ENCODE measurements at places on chromosomes 11 and 22.

- no peak for DNase-seq
Measured at GRCh38 chr22:48320683-48321451, 1506.8 kb downstream of the BRD1 start.

GRCh38 chr22:49702068-49702397 is 125.6 kb downstream of the BRD1 start:
- DNase-seq: no peak

- DNase-seq: no peak
Measured at GRCh38 chr22:33969045-33969444, 48.8 kb upstream of the LARGE1 start.

DNA sequence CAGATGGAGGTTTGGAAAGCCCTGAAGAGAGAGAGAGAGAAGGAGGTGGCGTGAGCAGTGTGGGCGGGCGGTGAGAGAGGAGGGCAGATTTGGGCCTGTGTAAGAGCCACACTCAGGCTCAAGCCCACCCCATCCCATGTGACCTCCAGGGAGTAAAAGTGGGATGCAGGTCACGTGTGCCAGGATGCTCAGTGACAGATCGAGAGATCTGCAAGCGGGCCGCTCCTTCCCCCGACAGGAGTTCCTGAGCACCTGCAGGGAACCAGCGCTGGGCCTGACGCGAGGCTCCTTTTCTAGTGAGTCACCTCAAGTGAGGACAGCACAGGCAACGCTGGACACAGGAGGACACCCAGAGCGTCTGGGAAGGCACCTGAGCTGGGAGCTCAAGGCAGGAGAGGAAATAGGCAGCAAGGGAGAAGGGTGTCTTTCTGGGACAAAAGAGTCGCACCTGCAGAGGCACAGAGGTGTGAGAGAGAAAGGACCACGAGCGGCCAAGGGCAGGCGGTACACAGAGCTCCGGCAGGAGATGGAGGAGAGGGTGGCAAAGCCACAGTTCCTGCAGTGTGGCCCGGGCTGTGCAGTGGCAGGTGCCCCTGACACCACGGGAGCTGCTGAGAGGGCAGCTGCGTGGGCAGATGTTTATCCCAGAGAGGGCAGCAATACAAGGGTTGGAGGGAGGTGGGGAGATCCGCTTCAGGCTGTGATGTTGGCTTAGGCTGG is 1294.8 kb downstream of the TBC1D22A start:
- DNase-seq: no peak

DNA sequence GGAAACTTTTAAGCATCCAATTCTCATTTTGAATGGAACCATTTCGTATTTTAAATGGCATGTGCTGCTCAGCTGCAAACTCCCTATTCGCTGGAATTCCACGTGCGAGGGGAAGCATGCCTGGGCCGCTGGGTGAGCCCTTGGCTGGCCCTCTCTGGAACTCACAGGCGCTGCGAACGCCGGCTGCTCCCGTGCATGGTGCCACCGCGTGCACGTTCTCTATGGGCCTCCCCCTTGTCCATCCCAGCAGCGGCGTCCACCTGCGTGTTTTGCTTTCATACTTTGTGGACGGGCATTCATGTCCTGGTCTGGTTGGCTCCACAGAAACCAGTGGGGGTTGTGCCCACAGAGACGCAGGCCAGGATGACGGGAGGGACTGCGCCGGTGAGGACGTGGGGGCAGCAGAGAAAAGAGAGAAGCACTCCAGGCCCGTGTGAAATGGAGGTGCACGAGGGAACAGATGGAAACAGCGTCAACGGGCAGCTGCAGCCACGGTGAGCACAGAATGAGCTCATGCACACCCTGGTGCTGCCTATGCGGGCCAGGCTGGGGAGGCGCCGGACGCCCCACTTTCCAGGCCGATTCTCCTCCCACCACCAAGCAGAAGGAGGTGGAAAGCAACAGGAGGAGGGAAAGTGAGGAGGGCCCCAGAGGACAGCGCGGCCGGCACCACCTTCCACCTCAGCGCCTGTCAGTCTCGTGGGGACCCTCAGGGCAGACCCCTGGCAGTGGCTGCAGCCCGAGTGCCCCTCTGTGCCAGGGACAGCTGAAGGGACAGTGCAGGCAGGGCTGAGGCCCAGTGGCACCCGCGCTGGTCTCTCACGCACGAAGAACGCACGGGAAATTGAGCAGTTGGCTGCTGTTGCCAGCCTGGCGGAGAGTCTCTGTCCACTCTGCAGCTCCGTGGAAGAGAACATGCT is 29.1 kb downstream of the TOLLIP start:
- DNase-seq: no peak

DNA sequence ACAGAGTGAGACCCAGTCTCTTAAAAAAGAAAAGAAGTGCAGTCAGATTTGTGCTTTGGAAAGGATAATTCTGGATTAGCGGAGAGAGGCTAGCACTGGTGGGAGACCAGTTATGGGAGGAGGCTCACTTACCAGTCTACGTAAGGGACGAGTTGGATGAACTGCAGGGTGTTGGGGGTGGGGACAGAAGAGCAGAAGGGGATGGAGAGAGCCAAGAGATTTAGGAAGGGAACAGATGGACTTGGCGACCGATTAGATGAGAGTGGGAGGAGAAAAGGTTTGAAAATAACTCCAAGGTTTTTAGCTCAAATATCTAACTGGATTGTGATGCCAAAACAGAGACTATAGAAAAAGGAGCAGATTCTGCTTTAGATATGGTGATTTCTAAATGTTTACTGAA is 81.4 kb downstream of the SFI1 start:
- no peak for DNase-seq
